ENCODE measurements at places on chromosomes 5 and 9. TPM values are rescaled to one million over a fixed set of nuclear protein-coding genes. Genes with fewer than 3 reads are reported as not detected.

Gene CXCL14
- not detected for total RNA-seq

DNA sequence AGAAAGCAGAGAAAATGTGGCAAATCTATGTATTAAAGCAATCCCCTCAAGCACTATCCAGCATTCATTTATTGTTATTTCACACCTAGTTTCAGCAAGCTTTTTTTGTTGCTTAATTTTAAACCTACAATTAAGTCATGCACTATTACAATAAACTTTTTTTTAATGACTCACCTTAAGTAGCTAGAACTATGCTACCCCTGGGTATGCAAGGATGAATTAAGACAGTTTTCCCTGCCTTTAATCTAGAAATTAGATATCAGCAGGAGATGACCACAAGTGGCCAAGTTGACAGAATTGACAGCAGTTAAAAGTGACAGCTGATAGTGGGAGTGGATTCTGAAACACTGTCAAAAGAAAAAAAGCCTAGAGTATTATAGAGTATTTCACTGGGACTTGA, 20.0 kb downstream of the ITGA1 start:
- peaks cover 31% of the 10 kb centered on the region for H3K4me1 ChIP-seq
- no peak for DNase-seq
- peaks cover 26% of the 10 kb centered on the region for H3K36me3 ChIP-seq
- no peak overlapping the region for H3K27ac ChIP-seq
- H3K4me3 ChIP-seq, result no peak overlapping the region
- H3K27me3 ChIP-seq, result no peaks in the 10 kb centered on the region

Gene ZNF484
- total RNA-seq, result 8.0 TPM

GRCh38 chr5:19196631-19197030, 791.4 kb downstream of the CDH18 start:
- no peaks in the 10 kb centered on the region for H3K4me1 ChIP-seq
- H3K36me3 ChIP-seq, result no peaks in the 10 kb centered on the region
- DNase-seq, result no peak
- H3K4me3 ChIP-seq, result no peak overlapping the region
- no peaks in the 10 kb centered on the region for H3K27me3 ChIP-seq
- H3K27ac ChIP-seq, result no peak overlapping the region

- H3K36me3 ChIP-seq, result no peaks in the 10 kb centered on the region
- DNase-seq, result no peak
- H3K4me1 ChIP-seq, result no peaks in the 10 kb centered on the region
- no peak overlapping the region for H3K27ac ChIP-seq
- no peaks in the 10 kb centered on the region for H3K27me3 ChIP-seq
- H3K4me3 ChIP-seq, result no peak overlapping the region
These were observed 185.5 kb downstream of the DMRT2 start for GRCh38 chr9:1235650-1236049.

GRCh38 chr9:89588271-89588879, 16.4 kb upstream of the GADD45G start:
- peaks cover 1% of the 10 kb centered on the region for H3K4me1 ChIP-seq
- no peak for DNase-seq
- no peak overlapping the region for H3K27ac ChIP-seq
- H3K36me3 ChIP-seq, result no peaks in the 10 kb centered on the region

DNA sequence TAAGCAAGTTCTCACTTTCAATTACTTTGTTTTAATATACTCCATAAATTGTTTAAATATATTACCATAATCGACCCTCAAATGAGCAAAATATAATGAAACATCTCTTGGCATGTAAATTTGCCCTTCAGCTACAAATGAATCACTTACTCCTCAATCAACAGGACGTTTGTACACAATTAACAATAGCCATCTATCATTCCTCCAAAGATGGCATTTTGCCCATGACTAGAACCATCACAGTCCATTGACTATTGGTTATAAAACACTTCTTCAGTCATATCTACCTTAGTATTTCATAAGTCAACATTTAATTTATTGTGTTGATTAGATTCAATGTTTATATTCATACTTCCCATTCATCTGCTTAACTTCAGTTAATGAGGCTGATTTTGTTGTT, 127.2 kb downstream of the CTNND2 start:
- H3K4me3 ChIP-seq, result no peak overlapping the region
- H3K36me3 ChIP-seq, result no peaks in the 10 kb centered on the region
- no peaks in the 10 kb centered on the region for H3K27me3 ChIP-seq
- H3K4me1 ChIP-seq, result no peaks in the 10 kb centered on the region

All from activated T-helper 2 cell treated with anti-CD3 and anti-CD28 coated beads, Interferon-gamma antibody, Interleukin-2, Interleukin-4, amounts not matched to agents 10 μg/mL and 5 μg/mL and 100 μg/mL, durations not matched to agents 14 hours and 24 hours and 36 hours (primary cell).